NCI-H460 (cell line): ENCODE measurements at places on chromosomes 7 and 10. TPM values are rescaled to one million over a fixed set of nuclear protein-coding genes. Genes with fewer than 3 reads are reported as not detected.

Gene TWIST1
- not detected in 2 replicates for total RNA-seq

Gene CARD11
- 0.05 TPM in 1 of 2 replicates, not detected in the other for total RNA-seq

Gene LANCL2
- 2.8 and 4.6 TPM in 2 replicates for total RNA-seq

Gene LRRC4
- not detected in 2 replicates for total RNA-seq

Gene IL6
- total RNA-seq, result 207 and 227 TPM in 2 replicates

Gene C7orf57
- 0.12 TPM in 1 of 2 replicates, not detected in the other for total RNA-seq
